ENCODE measurements at places on chromosomes 16 and 17. TPM values are rescaled to one million over a fixed set of nuclear protein-coding genes. Genes with fewer than 3 reads are reported as not detected.
A peak's percentile ranks its signal among the peaks of the same experiment; 100 is the strongest.

DNA sequence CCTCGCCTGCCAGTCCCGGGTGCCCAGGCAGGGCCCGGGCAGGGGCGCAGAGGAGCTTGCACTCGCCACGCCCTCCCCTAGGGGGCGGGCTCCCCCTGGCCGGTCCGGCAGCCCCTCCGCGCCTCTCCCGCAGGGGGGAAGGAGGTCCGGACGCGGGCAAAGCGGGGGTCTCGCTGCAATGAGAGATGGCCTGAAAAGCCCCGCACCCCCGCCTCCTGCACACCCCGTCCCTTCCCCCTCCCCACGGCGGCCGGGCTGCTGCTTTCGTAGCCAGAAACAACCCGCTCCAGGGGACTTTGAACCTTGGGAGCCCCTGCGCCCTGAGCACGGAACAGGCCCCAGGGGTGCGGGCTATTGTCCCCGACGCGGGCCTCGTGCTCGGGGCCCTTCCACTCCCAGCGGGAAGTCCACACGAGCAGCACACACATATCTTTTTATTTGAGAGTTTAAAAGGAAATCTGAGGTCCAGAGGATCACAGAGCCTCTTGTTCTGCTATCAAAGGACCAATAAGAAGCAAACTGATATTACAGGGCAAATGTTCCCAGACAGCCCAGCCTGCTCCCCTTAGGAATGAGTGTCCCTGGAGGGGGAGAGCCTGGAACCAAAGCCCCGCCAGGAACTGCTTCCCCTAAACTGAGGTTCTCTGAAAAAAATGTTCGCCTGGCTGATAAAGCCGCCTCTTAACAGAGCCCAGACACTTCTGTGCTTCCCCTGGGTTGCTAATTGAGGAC is 5.8 kb upstream of the CBX4 start:
- peaks cover 57% of the 10 kb centered on the region for H3K4me1 ChIP-seq
- peaks cover 35% of the 10 kb centered on the region for H3K27me3 ChIP-seq
- peak; percentile 62 for DNase-seq
- no peaks in the 10 kb centered on the region for H3K36me3 ChIP-seq
- H3K27ac ChIP-seq: peak overlapping the region; percentile 69
- peak overlapping the region; percentile 61 for H3K4me3 ChIP-seq

- no peak for DNase-seq
- no peak overlapping the region for H3K27ac ChIP-seq
- H3K27me3 ChIP-seq: peaks cover 21% of the 10 kb centered on the region
Observed at GRCh38 chr16:85464383-85465305, 148.5 kb upstream of the GSE1 start.

DNA sequence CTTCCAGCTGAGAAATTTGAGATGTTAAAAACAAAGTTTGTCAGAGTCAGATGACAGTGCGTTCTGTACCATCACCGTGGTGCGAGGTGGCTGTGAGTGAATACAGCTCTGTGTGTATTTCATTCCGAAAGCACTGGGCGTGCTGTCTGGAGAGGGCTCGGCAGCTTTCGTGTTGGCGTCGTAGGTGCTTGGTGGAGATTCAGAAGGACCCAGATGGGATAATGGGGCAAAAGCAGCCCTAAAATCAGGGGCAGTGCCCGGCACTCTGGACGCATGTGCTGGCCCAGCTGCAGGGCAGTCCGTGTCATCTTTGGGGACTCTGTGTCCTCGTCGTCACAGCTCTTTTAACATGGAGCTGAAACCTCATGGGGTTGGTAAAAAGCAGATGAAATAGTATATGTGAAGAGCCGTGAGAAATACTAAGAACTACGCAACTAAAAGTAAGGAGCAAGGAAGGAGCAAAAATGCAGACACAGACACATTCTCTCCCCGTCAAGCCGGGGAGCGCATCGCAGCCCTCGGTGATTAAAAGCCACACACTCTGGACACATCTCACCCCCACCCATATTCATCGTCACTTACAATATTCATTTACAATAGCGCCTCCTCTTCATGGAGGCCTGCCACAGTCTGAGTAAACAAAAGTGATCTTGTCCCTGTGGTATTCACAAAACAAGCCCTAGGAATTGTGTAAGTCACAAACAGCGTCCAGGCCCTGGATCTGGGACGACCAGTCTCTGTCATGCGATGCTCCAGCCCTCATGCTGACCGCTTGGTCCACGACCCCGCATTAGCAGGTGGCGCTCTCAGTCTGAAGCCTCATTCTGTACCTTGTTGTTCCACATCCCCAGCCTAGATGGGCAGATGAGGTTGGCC is 206.7 kb downstream of the RPTOR start:
- H3K4me1 ChIP-seq: no peaks in the 10 kb centered on the region
- no peak overlapping the region for H3K4me3 ChIP-seq
- H3K27me3 ChIP-seq: no peaks in the 10 kb centered on the region
- peak overlapping the region; percentile 65 for H3K27ac ChIP-seq
- no peak for DNase-seq
- peaks cover 24% of the 10 kb centered on the region for H3K36me3 ChIP-seq

- peaks cover 5% of the 10 kb centered on the region for H3K27me3 ChIP-seq
- no peak overlapping the region for H3K27ac ChIP-seq
- H3K4me1 ChIP-seq: no peaks in the 10 kb centered on the region
- H3K4me3 ChIP-seq: no peak overlapping the region
- no peak for DNase-seq
- no peaks in the 10 kb centered on the region for H3K36me3 ChIP-seq
Observed at GRCh38 chr17:6020376-6021010, 49.7 kb upstream of the WSCD1 start.

DNA sequence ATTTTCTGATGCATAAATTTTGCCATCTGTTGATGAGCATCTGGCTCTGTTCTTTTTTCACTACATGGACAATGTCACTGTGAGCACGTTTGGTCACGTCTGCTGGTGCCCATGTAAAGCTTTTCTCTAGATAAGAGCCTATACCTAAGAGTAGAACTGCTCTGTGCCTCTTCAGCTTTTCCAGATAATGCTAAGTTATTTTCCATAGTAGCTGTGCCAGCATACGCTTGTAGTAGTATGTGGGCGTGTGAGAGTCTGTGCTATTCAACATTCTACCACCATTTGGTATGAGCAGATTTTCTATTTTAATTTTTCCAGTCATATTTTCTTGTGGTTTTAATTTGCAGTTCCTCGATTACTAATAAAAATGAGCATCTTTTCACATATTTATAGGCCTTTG is 33.2 kb downstream of the VPS35L start:
- DNase-seq: no peak
- H3K27me3 ChIP-seq: no peaks in the 10 kb centered on the region
- no peak overlapping the region for H3K27ac ChIP-seq
- no peak overlapping the region for H3K4me3 ChIP-seq
- no peaks in the 10 kb centered on the region for H3K4me1 ChIP-seq
- H3K36me3 ChIP-seq: peaks cover 80% of the 10 kb centered on the region

DNA sequence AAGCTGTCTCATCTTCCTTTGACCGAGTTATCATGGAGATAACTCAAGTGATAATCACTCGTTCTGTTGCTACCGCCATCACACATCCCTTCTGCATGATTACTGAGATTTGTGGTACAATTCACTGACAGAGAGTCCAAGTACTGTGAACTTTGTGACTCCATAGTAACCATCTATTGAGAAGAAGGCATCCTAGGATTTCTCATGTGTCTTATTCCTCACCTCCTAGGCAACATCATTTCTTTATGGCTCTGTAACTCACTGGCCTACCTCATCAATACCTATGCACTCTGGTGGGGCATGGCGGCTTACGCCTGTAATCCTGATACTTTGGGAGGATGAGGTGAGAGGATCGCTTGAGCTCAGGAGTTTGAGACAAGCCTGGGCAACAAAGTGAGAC is 19.4 kb downstream of the DRC7 start:
- H3K27me3 ChIP-seq: peaks cover 8% of the 10 kb centered on the region
- H3K36me3 ChIP-seq: no peaks in the 10 kb centered on the region
- no peak for DNase-seq
- no peak overlapping the region for H3K4me3 ChIP-seq

- H3K27me3 ChIP-seq: peaks cover 31% of the 10 kb centered on the region
- DNase-seq: no peak
- H3K4me1 ChIP-seq: peaks cover 4% of the 10 kb centered on the region
- no peaks in the 10 kb centered on the region for H3K36me3 ChIP-seq
Observed at GRCh38 chr16:83994703-83995102, 26.7 kb downstream of the NECAB2 start.

- H3K4me1 ChIP-seq: no peaks in the 10 kb centered on the region
- no peak overlapping the region for H3K4me3 ChIP-seq
- H3K27me3 ChIP-seq: no peaks in the 10 kb centered on the region
- H3K36me3 ChIP-seq: no peaks in the 10 kb centered on the region
- DNase-seq: no peak
- no peak overlapping the region for H3K27ac ChIP-seq
Observed at GRCh38 chr17:31715446-31715845, 143.6 kb downstream of the COPRS start.

Gene SLC5A11
- 0.27 TPM for total RNA-seq

Gene SLC13A2
- not detected for total RNA-seq

Gene QPRT
- 11.0 TPM for total RNA-seq

Gene BEAN1
- total RNA-seq: 0.15 TPM

Gene SP6
- total RNA-seq: 4.7 TPM

Gene UNC13D
- 118 TPM for total RNA-seq

Gene KRT40
- 0.27 TPM for total RNA-seq

Gene PCGF2
- 53.5 TPM for total RNA-seq

Gene ACSM2B
- not detected for total RNA-seq
